ENCODE measurements at places on chromosomes 2 and 18.

- peak; percentile 80 for DNase-seq
Measured at GRCh38 chr2:172282944-172283343, 144.4 kb upstream of the ITGA6 start.

DNA sequence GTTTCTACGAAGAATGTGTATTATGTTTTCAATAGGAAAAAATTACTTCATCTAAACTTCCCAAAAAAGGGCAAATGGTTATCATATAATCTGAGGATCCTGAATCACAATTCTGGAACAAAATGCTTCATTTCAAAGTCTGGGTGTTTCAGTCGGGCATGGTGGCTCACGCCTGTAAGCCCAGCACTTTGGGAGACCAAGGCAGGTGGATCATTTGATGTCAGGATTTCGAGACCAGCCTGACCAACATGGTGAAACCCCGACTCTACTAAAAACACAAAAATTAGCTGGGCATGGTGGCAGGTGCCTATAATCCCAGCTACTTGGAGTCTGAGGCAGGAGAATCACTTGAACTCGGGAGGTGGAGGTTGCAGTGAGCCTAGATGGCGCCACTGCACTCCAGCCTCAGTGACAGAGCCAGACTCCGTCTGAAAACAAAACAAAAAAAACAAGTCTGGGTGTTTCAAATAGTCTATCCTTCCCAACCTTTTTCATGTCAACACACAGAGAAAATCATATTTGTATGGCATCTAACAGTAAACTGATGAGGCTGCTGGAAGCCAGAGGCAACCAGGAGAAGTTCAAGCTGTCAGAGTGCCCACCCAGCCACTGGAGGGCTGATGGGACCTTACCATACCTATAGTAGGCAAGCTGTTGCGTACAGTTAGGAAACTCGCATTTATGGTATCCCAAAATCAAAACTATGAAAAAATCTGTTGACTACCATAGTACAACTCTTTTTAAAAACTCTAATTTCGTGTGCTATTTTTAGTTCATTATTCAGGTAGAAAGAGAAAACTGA, 14.6 kb downstream of the NBAS start:
- DNase-seq, result no peak

DNA sequence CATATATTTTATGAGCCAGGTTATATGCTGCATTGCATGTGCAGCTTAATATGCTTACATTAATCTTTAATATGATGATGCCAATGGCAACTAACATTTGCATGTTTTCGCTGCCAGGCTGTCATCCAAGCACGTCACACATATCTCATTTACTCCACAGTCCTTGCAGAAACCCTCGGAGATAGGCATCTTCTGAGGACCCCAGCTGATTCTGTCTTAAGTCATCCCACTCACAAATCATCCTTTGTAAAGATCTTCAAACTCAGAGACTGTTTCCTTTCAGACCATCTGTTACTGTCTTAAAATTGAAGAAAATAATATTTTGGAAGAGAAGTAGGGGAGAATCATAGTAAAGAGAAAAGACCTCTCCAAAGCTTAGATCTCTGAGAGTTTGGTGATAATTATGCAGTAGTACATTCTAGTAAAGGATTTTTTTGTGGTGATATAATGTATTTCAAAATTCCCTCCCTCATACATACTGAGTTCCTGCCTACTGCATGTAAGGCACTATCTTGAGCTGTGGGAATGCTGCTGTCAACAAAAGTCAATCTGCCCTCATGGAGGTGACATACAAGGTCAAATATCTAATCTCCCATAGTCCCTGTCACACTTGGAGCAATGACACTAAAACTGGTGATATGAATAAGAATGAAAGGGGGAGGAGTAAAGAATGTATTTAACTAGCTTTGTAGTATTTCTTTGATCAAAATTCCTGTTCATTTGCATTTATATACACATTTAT, 11.0 kb downstream of the ITGA4 start:
- DNase-seq, result no peak

DNA sequence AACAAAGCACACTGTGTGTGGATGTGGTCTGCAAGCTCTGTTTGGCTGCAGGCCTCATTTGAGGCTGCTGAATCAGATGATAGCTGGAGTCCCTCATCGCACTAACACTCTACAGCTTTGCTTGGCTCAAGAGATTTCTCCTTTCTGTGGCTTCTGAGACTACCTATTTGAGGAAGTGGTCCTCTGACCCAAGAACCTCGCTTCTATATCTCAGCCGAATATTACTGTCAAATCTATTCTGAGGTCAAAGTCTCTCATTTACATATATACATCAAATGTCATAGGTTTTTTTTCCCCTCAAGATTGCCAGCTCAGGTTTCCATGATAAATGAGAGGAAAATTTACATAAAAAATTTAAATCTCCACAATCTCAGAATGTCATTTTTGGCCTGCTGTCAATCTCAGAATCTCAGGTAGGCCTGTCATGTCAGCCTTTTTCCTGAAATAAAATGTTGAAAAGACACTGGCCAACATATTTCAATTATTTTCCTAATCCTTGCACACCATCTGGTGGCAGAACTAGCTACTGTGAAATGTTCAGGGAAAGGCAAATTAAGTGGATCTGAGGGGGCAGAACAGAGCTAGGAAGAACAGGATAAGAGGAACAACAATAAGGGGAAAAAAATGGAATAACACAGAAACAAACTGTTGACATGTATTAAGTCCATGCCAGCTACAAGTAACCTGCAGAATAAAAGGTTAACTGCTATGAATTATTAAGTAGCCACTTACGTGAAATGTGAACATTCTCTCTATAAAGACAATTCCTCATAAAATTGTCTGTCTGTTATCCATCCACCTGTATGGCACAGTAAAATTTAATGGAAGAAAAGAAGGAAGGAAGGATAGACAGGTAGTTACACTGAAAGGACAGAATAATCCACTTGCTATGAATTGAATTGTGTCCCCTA, 39.3 kb downstream of the AP1S3 start:
- peak; percentile 44 for DNase-seq

- no peak for DNase-seq
Measured at GRCh38 chr2:138269765-138270164, 231.8 kb upstream of the SPOPL start.

Measured in stromal cell of bone marrow (primary cell).